ENCODE measurements at places on chromosomes 2 and 18. TPM values are rescaled to one million over a fixed set of nuclear protein-coding genes. Genes with fewer than 3 reads are reported as not detected.

Gene ZEB2
- 8.6 TPM for total RNA-seq

Gene TSPYL6
- not detected for total RNA-seq

Gene AQP12A
- total RNA-seq, result not detected

Gene GCG
- total RNA-seq, result not detected

Gene GREB1
- total RNA-seq, result 2.3 TPM

Gene SOWAHC
- 9.6 TPM for total RNA-seq

Gene CD8B2
- total RNA-seq, result not detected

Gene MC5R
- total RNA-seq, result 0.06 TPM

Gene SERPINB13
- total RNA-seq, result not detected

Gene CROCC2
- not detected for total RNA-seq

Gene CPLX4
- total RNA-seq, result not detected

Gene KCNJ13
- not detected for total RNA-seq

Gene FER1L5
- not detected for total RNA-seq

Gene HOXD12
- not detected for total RNA-seq

Gene UCN
- 1.2 TPM for total RNA-seq

Gene POTEC
- total RNA-seq, result not detected

Gene ST8SIA5
- not detected for total RNA-seq

Gene HNMT
- total RNA-seq, result 1.1 TPM

Gene SLC39A10
- total RNA-seq, result 17.4 TPM

Gene RFTN2
- not detected for total RNA-seq

Gene ITGA6
- total RNA-seq, result 35.8 TPM
